ENCODE measurements at places on chromosomes 3 and 15.

DNA sequence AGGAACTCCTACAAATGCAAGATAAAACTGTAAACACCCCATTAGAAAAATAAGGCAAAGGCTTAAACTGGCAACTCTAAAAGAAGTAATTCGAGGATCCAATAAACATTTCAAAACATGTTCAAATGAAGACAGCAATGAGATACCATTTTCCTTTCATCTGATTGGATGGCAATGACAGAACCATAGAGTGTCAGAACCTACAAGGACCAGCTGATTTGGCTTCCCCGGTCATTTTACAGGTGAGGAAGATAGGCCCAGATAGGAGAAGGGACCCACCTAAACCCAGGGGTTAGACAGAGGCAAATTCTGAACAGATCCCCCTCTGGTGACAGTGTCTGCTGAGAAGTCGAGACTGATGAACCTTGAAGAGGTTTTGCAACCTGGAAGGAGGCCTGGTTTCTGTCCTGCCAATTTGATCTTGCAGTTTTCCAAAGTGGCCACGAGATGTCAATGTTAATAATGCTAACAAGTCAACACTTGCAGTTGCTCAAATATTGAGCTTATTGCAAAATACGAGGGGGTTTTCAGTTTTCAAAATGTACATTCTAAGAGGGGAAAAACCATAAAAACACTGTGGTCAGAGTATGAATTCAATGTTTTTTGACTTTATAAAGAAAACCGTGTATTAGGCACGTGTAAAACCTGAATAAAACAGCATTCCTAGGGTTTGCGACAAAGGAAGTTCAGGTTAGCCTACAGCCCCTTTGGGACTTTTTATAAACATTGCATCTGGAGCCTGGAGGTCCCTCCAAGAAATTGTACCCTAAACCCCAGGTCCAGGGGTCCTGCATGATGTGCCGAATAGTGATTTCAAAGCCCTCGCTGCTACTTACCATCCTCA, 21.5 kb downstream of the CFAP161 start:
- DNase-seq = peak; percentile 49

DNA sequence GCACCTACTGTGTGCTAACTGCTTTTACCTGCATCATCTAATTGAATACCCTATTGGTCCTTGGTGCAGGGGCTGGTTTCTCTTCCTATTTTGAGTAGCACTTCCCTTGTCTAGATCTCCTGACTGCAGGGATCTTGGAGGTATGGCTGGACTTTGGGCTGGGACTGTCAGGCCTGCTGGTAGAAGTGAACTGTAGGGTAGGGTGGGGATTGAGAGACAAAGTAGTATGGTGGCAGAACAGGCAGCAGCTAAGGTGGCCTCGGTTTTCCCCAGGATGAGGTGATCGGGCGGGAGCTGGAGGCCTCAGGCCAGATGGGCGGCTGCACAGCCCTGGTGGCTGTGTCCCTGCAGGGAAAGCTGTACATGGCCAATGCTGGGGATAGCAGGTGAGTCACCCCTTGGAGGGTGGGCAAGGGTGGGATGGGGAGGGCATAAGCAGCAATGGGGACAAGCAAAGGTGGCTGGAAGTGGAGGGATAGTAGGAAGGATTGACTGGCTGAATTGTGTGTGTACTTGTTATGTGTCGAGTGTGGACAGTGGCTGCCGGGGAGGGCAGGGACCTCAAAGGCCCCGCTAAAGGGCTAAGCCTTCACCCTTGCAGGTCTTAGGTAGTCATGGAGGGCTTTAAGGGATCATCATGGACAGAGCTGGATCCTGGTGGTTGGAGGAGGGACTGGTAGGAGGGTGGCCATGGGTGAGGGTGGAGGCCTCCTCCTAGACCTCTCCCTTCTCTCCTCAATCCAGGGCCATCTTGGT, 2.0 kb downstream of the PPM1M start:
- no peak for DNase-seq

GRCh38 chr15:62173215-62173614, 8.1 kb upstream of the C2CD4B start:
- no peak for DNase-seq

- DNase-seq = no peak
Observed at GRCh38 chr3:171824116-171824515, 13.8 kb upstream of the PLD1 start.

DNA sequence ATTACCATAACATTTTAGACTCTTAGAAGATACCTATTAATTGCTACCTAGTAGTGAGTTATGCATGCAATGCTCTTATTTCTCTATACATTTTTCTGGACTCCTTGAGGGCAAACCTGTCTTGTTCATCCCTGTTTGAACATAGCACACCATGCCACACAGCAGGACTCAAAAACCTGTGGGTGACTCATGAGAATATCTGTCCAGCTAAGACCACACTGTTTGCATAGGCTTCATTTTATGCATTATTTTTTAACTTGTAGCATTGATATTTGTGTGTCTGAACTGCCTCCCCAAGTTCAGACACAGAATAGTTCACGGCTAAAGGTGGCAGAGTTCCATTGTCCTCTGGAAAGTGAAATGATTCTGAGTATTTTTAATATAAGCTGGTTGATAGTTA, 1.8 kb downstream of the LMCD1 start:
- no peak for DNase-seq

- DNase-seq = no peak
Observed at GRCh38 chr3:146894406-146894805, 289.3 kb upstream of the PLSCR5 start.

DNA sequence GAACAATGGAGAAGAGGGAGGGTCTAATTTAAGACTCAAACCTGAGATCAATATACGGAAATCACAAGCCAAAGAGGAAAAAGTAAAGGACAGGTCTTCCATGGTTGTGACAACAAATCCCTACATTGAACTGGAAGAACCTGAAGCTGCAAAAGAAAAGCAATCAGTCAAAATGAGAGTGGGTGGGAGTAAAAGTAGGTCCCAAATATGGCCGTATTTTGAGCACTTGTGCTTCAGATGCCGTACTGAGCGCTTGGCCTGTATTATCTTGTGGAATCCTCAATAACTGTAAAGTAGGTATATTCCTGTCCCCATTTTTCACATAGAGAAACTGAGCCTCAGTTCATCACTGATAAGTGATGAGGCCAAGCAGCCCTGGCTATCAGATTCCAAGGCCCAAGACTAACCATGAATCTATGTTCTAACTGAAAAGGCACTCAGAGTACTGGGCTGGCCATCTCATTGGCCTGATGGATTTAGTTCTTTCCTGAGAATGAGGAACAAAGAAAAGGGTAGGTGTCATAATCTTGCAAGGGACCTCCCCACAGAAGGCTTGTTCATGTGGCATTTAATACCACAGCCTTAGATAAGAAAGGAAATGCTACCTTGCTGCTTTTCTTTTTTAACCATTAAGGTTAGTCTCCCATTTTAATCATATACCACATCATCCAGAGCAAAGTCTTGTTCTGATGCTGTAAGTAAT, 52.5 kb downstream of the LRRN1 start:
- DNase-seq = no peak

DNA sequence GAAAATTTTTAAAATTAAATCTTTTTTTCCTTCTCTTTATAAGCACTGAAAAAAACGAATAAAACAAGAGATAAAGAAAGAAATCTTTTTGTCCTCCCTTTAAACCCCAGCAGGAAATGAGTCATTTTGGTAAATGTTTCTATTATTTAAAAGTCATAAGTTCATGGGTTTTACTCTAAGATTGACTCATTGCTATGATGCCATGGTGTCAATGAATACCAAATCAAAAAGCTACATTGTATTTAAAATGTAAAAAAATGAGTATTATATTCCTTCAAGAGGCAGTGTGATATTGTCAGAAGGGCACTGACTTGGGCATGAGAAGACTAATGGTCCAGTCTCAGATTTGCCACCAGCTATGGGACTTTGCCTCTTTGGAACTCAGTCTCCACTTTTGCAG, 303.4 kb upstream of the DNAJC19 start:
- DNase-seq = no peak

DNA sequence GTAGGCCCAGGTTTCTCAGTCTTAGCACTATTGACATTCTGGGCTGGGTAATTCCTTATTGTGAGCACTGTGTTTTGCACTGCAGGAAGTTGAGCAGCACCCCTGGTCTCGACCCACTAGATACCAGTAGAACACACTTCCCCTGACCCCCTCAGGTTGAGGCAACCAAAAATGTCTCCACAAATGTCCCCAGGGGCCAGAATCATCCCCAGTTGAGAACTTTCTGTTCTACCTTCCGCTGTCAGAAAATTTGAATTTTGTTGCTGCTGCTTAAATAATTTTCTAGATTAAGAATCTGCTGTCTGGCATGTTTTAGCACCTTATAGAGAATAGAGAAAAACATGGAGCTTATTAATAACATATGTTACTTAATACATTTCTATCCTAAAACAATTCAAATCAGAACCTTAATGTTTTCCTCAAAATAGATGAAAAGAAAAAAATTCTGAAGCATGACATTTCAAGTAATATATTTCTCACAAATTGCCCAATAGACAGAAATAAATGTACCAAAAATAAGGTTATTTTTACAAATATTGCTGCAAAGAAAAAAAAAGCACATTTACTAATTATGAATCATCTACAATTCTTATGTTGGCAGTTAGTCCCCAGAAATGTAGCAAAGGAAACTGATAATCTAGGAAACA, 13.2 kb upstream of the THRB start:
- no peak for DNase-seq

GRCh38 chr3:41431386-41431785, 232.1 kb downstream of the CTNNB1 start:
- no peak for DNase-seq

- no peak for DNase-seq
Observed at GRCh38 chr3:12752102-12752501, 7.0 kb downstream of the TMEM40 start.
